Urinary bladder (tissue), 4 donors: ENCODE measurements at places on chromosomes 5 and 9. TPM values are rescaled to one million over a fixed set of nuclear protein-coding genes. Genes with fewer than 3 reads are reported as not detected.

STKLD1 gene
- total RNA-seq: 0.32 TPM

GPR151 gene
- not detected for total RNA-seq

GAPT gene
- 3.0 TPM for total RNA-seq

N4BP3 gene
- total RNA-seq: 4.2 TPM

ADAMTS2 gene
- total RNA-seq: 80.9 TPM

FAM151B gene
- 17.7 TPM for total RNA-seq

CDH6 gene
- 18.9 TPM for total RNA-seq

DRD1 gene
- 4.2 TPM for total RNA-seq

GABRA1 gene
- total RNA-seq: 0.21 TPM

CER1 gene
- 0.74 TPM for total RNA-seq

PHF24 gene
- total RNA-seq: 0.69 TPM

UBE2B gene
- total RNA-seq: 80.4 TPM

PDE6A gene
- total RNA-seq: 0.05 TPM

GABRB2 gene
- 1.6 TPM for total RNA-seq

NMUR2 gene
- not detected for total RNA-seq
